ENCODE measurements at places on chromosomes 2 and 18.

GRCh38 chr2:150860301-150860700, 372.8 kb upstream of the RND3 start:
- no peak for DNase-seq

GRCh38 chr2:27471961-27472360, 17.6 kb downstream of the IFT172 start:
- DNase-seq: no peak

DNA sequence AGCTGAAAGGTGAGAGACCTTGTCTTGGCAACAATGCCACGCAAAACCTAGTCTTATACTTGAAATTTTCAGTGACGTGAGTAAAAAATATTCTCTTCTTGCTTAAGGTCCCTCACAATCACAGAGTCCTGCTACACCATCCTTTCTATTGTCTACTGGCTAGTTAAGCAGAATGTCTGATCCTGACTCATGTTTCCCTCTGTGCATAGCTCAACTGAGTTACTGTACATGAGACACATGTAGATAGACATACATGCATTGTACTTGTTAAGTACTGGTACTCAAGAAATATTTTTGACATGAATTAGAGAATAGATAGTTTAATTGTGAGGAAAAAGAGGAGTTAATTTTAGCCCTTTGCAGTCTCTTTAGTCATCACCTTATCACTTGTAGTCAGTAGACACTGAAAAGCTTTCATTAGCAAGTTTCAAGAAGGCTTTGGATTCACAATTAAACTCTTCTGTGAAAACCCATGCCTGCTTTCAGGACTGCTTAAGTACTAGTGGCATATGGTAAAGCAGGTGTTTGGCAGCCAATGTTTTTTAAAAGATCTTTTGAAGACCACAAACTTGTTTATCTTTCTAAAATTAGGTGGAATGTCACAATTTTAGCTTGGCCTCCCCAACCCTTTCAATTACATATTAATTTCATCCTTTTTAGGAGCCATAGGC, 158.7 kb upstream of the CCDC150 start:
- DNase-seq: no peak

GRCh38 chr2:56055405-56055804, 128.4 kb upstream of the CCDC85A start:
- DNase-seq: no peak

DNA sequence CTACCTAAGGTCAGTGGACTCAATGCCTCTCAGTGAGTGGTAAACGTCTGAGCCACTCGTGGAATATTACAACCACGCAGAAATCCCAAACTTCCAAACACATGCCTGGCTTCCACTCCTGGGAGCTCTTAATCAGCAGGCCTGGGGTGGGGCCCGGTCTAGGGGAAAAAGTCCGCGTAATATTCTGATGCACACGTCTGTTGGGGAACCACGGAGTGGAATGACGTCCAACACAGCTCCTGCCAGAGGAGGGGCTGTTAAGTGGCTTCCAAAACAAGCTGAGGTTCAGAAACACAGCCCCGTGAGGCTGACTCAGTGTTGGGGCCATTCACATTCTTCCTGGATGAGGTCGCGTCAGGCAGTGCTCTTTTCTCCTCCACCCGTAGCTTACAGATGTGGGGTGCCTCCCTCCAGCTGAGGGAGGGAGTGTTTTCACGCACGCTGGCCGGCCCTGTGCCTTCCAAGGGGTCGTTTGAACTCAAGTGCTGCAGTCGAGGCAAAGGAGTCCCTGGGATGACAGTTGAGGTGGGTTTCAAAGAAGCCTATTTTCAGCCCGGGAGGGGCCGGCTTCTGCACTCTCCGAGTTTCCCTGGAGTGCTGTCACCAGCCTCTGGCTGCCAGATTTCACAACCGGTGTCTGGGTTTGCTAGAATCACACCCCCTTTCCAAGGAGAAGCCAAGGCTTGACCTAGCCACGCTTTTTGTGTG, 73.1 kb downstream of the ACKR3 start:
- DNase-seq: no peak

- no peak for DNase-seq
Measured at GRCh38 chr2:223797811-223798721, 39.3 kb downstream of the AP1S3 start.

Data from activated effector memory CD4-positive, alpha-beta T cell treated with anti-CD3 and anti-CD28 coated beads, Interleukin-2, amount 50 U/mL, for 16 hours (primary cell).